ENCODE measurements at places on chromosomes 2 and 18.

- no peak for DNase-seq
Measured at GRCh38 chr2:161983866-161984265, 90.1 kb downstream of the DPP4 start.

DNA sequence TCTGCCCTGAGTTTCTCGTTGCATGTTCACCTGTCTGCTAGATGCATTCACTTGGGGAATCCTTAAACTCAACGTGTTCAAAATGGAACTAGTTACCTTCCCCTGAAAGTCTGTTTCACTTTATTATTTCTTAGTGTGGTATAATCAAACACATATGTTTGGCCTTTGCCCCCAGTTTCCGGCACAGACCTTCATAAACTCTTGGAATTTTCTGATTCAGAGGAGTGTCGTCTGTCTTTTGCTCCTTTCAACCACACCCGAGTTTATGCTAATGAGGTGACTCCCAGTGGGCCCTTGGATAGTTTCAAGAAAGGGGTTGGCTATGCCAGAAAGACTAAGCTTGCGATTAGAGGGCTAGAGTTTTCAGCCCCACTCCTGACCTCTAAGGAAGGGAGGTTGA, 198.9 kb downstream of the CDCA7 start:
- no peak for DNase-seq

DNA sequence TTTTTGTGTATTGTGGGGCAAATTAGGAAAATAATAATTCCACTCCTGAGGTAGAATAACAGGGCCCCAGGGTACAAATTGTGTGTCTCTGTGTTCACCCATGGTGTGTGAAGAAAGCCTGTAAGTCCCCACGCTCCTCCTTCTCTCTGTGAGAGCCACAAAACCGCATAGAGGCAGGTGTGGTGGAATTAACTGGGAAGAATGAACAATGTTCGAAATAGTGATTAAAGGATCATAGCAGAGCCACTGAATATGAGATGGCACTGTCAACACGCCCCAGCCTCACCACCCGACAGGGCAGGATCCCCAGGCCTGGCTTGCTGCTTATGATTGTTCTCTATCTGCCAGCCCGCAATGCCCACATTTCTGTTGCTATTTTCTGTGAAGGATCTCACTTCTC, 14.1 kb downstream of the IL1RN start:
- DNase-seq: no peak

- no peak for DNase-seq
Measured at GRCh38 chr2:66805016-66805865, 370.3 kb downstream of the MEIS1 start.

DNA sequence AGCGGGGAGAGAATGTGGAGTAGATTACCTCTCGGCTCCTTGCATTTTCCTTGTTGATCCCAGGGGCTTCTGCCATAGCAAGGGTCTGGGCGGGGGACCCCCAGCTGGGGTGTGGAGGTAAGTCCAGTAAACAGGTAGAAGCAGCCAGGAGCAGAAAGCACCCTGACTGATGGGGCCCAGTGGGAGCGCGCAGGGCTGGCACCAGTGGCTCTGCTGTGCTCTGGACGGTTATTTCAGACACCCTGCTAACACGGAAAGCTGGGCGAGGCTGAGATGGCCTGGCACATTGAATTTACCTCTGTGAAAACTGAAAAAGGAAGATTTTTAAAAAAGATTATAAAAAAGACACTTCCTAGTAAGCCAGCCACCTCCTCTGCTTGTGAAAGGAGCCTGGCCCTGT, 109.6 kb upstream of the STPG4 start:
- DNase-seq: no peak

- no peak for DNase-seq
Measured at GRCh38 chr2:16138811-16139662, 198.7 kb downstream of the MYCN start.

DNA sequence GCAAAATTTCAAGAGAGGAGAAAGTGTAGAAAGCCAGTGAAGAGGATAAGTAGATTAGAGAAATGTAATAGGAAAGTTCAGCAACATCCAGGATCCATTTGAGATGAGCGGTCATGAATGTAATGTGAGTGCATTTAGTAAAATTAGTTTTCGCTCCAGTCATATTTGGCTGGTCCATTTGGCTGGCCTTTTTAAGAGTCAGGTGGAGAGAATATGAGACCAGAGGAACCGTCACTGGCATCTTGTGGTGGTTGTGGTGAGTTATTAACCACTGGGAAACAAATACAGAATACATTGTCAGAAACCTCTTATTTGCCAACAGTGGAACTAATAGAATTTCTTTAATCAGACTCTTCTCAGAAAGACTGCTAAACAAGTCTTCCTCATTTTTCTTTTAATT, 1064.3 kb upstream of the CDH2 start:
- no peak for DNase-seq

- no peak for DNase-seq
Measured at GRCh38 chr2:221851531-221852045, 279.5 kb upstream of the EPHA4 start.

- no peak for DNase-seq
Measured at GRCh38 chr2:166154685-166155338, 27.0 kb upstream of the SCN1A start.

GRCh38 chr2:39737661-39738060, 41.4 kb downstream of the THUMPD2 start:
- no peak for DNase-seq

GRCh38 chr2:123816203-123816602, 208.9 kb upstream of the CNTNAP5 start:
- DNase-seq: no peak

DNA sequence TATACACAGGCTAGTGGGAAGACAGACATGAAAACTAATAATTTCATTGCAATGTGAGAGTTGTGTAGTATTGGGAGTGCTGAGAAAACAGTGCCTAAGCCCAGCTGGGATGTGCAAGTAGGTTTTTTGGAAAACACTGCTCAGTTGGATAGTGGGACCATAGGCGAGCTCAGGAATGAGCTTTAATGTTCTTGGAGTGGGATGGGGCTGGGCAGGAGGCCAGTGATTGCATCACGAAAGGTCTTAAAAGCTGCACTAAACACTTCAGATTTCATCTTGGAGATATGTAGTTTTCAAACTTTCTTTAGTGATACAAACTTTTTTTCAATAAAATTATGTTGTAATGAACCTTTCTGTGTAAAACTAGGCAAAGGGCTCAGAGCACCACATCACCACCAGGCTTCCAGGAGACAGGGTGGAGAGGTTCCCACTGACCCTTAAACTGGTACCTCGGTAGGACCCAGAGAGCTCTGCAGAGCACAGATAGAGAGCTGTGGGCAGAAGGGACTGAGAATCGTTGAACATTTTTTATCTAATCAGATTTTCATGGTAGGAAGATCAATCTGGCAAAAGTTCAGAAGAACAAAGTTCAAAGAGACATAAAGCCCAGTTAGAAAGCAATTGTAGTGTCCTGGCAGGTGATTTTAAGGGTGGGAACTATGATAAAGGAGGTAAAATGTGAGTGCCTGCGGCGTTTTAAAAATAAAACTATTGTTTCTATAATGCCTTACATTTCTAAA, 176.2 kb downstream of the TRABD2A start:
- DNase-seq: no peak

DNA sequence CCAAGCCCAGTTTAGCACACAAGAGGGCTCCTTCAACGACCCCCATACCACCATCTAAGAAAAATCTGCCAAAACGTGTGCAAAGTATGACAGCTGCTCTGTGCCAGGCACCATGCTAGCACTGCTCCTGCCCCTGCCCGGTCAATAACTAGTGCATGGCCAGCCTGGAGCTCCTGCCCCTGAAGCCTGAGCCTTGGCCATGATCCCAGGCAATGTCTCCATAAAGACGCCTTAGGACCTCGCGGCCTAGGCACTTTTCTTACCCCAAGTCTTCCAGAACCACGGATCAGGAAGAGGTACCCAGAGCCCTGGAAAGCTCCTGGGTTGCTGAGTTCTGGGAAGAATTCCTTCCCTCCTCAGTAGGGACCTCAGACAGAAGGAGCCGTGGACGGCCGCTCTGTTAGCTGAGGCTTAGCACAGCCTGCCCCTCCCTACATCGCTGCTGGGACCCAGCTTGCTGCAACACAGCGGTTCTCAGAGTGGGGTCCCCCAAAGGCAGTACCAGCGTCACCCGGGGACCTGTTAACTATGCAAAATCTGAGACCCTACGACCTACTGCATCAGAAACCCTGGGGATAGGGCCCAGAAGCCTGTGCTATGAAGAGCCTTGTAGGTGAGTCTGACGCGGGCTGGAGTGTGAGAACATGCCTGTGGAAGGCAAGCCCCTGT, 117.8 kb upstream of the TWIST2 start:
- no peak for DNase-seq

DNA sequence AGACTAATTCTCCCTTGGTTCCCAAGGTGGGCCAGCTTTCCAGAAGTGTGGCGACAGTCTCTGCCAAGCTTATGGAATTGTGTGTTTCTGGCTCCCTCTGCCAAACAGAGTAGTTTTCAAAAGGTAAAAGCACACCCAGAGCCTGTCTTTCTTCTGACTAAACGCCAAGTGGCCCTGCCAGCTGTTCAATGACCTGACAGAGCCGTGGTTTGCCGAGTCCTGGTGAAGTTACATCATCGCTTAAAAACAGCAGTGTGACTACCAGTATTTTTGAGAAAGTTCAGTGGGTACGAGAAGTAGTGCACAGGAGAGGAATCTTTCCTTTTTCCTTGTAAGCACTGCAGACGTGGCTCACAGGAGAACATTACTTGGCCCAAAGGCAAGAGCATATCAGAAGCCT, 1.9 kb downstream of the PER2 start:
- DNase-seq: no peak

- no peak for DNase-seq
Measured at GRCh38 chr18:73594749-73595148, 552.9 kb downstream of the FBXO15 start.

DNA sequence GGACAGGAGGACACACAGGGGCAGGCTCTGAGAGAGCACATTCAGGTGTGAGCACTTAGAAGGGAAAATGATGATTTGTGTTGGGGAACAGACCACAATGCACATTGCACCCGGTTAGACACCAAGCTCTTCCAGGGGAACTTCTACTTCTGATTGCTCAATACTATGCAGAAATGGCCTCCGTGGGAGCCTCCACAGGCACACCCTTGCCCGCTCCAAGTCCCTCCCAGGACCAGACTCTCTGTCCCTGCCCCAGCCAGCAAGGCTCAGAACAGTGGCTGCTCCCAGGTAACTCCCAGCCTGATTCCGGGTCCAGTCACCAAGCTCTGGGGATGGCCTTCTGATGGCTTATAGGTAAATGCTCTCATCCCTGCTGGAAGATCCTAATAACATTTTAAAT, 56.2 kb downstream of the BCL2L11 start:
- no peak for DNase-seq

DNA sequence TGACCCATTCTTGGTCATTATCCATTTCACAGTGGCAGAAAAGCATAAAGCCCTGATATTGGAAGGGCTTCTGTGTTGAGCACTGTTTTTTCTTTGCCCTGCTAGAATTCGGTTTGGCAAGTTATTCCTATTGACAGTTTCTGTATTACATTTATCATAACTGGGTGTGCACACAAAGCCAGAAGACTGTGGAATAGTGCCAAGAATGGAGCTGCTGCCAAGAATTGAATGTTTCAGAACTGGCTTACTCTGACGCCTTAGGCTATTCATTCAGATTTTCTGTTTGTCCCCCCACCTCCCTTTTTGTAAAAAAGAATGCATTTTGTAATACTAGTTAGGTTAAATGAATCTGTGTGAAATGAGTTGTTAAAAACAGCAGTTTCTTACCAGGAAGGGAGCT, 12.7 kb downstream of the KDM3A start:
- no peak for DNase-seq

- DNase-seq: no peak
Measured at GRCh38 chr2:46645681-46646162, 166.4 kb downstream of the TMEM247 start.

DNA sequence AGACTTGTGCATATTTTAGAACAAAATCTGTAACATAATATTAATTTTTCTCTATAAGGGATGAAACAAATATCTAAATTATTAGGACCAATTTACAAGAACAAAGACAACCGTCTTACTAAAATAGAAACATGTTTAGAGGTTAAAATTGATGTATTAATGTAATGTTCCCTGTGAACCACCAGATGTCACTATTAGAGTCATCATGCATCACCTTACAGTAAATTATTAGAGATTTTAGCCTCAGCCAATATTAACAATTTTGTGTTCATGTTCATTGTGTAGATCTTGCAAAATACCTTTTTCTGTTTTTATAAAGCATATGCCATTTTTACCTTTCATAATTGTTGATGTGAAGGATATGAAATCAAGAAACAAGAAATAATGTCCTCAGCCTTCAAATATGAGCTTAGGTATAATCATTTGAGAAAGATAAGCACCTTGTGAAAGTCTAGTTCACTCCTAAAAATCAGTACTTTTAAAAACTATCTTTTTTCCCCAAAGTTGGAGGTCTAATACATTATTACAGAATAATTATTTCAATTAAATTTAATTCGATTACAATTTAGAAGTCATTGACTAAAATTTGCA, 344.3 kb upstream of the KCNH7 start:
- no peak for DNase-seq

DNA sequence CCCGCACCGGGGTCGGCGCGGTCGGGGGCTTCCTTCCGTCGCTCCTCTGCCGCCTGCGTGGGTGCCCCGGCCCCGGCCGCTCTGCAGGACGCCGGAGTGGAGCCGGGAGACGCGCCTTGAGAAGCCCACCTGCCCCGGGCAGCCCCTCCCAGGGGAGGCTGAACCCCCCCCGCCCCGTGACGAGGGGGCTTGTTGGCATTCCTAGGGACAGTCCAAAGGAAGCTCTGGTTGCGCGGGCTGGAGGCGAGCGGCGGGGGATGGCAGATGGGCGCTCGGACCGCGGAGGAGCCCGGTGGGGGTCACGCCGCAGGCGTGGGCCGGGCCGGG, 133.5 kb upstream of the MGAT5 start:
- DNase-seq: no peak

- DNase-seq: no peak
Measured at GRCh38 chr2:24498121-24498520, 7.1 kb downstream of the NCOA1 start.

DNA sequence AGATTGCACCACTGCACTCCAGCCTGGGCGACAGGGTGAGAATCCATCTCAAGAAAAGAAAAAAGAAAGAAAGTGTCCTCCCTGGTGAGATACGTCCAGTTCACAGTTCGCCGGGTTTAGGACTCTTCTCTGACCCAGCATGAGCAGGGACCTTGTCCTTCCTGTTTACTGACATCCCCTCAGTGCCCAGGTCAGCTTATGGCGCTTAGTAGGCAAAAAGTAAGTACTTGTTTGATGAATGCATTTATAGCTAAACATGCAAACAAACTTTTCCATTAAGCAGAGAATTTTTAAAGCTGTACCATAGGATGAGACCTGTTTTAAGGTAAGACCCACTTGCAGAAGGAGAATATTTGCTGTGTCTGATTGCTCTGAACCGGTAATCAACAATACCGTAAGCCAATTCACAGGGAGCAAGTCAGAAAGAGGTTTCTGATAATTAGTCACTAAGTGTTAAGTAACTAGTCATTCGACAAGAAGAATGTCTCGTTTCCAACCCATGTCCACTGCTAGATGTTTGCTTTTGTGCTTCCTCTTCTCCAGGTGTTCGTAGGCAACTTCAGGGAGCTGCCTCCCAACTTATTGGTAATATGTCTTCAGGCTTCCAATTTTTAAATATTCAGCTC, 40.0 kb downstream of the MOGAT1 start:
- no peak for DNase-seq

Measured in stimulated activated CD4-positive, alpha-beta T cell treated with anti-CD3 and anti-CD28 coated beads, Interleukin-1b, Interleukin-23, amount 100 ng/mL, for 24 hours (primary cell).